ENCODE measurements at places on chromosomes 16 and 17. TPM values are rescaled to one million over a fixed set of nuclear protein-coding genes. Genes with fewer than 3 reads are reported as not detected.

GRCh38 chr16:88309908-88310265 is 72.9 kb upstream of the ZNF469 start:
- no peak for DNase-seq

GRCh38 chr17:3003296-3004149 is 59.9 kb downstream of the OR1D5 start:
- no peak for DNase-seq

- no peak for DNase-seq
Observed at GRCh38 chr17:80561541-80562114, 17.0 kb downstream of the RPTOR start.

- DNase-seq: no peak
Observed at GRCh38 chr17:3008336-3009288, 54.8 kb downstream of the OR1D5 start.

SLC25A39 gene
- 85.4 TPM for polyA plus RNA-seq

DNA sequence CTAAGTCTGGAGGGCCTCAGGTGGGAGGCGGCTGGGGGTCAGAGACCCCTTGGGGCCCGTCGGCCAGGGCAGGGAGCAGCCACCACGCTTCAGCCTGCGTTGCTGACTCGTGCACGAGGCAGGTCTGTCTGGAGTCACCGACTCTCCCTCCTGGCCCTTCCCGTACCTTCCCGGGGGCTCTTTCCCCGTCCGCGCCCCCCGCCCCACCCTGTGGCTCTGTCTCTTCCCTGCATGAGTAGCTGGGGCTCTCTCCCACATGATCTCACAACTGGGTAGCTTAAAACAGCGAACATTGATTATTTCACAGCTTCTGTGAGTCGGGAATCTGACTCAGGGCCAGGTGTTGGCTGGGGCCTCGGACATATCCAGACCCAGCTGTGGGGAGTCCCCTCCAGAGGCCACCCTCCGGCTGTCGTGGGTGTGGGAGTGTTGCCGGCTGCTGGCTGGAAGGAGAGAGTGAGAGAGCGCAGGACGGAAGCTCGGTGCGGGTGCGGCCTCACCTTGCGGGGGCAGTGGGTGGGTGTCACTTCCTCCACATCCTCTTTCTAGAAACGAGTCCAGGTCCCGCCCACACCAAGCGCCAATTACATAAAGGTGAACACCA is 17.3 kb downstream of the BAHCC1 start:
- no peak for DNase-seq

AANAT gene
- polyA plus RNA-seq: 0.50 TPM

- no peak for DNase-seq
Observed at GRCh38 chr17:49932901-49933300, 36.1 kb upstream of the DLX4 start.

GRCh38 chr17:81193051-81193410 is 27.0 kb upstream of the AATK start:
- DNase-seq: no peak

KRT12 gene
- 0.37 TPM for polyA plus RNA-seq

GRCh38 chr17:44967026-44967906 is 837 bp downstream of the C1QL1 start:
- DNase-seq: no peak

CACNA1G gene
- polyA plus RNA-seq: 7.9 TPM

DNA sequence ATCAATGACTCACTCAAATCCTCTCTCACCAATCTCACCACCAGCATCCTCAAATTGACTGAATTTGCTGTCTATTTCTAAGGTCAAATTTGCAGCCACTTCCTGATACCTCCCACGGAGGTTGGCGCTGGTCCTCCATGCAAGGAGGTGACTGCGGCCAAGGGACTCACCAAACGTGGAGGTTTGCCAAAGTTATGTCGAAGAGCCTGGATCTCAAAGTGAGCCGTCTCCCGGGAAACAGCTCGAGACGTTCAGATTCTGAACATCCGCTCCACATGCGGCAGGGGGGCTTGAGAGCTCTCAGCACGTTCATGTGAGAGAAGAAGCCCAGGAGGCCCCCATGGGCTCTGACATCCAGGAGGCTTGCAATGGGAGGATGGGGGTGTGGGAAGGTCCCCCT is 22.6 kb downstream of the LGALS3BP start:
- DNase-seq: no peak

GRCh38 chr17:45666641-45667040 is 117.5 kb upstream of the CRHR1 start:
- DNase-seq: no peak

NHLRC4 gene
- polyA plus RNA-seq: 4.7 TPM

DNA sequence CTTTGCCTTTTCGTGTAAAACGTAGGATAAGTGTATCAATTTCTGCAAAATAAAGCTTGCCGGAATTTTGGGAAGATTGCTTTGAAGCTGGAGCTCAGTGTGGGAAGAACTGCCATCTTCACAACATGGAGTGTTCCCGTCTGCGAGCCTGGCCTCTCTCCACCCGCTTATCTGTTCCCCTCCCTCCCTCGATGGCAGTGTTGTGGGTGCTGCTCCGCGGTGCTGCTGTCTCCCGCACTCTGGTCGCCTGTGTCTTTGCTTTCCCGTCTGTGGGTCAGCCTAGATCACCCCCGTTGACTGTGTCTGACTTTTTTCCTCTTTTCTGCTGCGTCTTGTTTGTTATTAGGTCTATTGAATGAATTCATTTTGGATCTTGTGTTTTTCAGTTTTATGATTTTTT is 17.0 kb downstream of the ACSF3 start:
- DNase-seq: no peak

All from left kidney (tissue), 8 donors.